Fibroblast of skin of abdomen (primary cell): ENCODE measurements at places on chromosomes 3 and 15.

DNA sequence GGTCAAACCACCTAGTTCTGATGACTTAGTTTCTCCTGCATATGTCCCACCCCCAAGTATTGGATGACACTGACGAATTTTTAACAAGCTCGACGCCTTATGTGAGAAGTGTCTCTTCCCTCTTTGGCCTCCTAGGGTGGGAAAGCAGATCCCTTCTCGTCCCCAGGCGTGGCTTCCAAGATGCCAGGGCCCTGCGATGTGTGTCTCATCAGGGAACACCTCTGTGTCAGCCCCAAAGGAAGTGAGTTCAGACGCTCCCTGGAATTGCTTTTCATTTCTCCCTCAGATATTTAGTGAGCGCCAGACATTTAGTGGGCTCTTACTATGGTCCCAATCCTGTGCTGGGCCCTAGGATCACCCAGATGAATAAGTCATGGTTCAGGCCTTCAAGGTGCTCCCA lies 212.7 kb upstream of the NR2E3 start:
- DNase-seq, result no peak

GRCh38 chr15:75061272-75061671 lies 37.9 kb downstream of the PPCDC start:
- peak; percentile 26 for DNase-seq

DNA sequence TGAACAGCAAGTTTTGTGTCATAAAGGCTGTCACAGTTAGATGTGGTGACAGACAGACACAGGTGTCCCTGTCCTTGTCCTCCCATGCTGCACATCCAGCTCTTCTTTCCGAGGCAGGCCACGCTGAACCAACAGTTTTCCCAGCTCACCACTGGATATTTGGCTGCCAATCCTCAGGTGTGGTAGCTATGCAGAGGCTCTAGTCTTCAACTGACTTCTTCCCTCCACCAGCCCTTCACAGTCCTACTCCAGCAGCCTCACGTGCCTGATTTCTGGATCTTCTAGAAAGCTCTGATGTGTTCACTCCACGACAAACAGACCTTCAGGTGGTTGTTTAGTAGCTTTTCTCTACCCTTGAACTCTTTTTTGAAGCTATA lies 145.5 kb downstream of the UACA start:
- DNase-seq, result no peak

DNA sequence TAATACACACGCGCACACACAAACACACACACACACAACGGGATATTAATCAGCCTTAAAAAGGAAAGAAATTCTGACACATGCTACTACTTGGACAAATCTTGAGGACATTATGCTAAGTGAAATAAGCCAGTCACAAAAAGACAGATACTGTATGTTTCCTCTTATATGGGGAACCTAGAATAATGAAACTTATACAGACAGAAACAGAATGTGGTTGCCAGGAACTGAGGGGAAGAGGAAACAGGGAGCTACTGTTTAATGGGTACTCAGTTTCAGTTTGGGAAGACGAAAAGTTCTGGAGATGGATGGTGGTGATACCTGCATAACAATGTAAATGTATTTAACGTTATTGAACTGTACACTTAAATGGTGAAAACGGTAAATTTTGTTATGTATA lies 20.2 kb downstream of the ICE2 start:
- DNase-seq, result no peak

- DNase-seq, result no peak
Measured at GRCh38 chr3:124587053-124587408, 143.2 kb upstream of the UMPS start.

DNA sequence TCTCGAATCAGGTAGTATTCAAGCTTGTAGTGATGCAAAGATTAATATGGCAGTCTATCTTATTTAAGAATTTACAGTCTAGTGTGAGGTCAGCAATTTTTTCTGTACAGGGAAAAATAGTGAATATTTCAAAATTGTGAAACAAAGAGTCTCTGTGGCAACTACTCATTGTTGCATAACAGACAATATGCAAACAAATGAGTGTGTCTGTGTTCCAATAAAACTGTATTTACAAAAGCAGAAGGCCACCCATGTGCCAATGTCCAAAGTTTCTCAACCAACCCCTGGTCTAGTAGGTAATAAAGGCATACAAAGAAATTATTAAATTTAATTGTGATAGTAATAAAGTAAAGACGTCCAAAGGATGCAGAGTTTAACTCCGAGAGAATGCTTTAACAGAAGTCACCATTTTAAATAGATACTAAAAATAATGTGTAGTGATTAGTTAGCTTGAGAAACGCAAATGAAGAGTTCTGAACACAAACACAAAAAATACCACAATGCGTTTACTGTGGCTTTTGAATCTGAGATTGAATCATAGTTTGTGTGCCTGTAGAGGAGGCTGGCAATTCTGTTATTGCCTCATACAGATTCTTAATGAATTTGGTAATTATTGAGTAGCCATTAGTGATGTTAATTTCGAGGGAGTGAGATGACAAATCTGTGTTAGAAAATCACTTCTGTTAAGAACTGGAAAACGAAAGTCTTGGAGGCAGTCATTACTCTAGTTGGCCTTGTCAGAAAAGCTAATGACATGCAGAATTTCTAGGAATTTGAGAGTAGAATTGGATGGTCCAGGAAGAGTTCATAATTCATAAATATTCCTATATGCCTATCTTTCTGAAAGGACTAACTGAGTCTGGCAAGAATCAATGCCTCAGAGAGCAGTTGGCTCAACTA lies 48.7 kb downstream of the CADM2 start:
- no peak for DNase-seq

GRCh38 chr3:195815169-195815771 lies 3.5 kb upstream of the MUC4 start:
- DNase-seq, result no peak

DNA sequence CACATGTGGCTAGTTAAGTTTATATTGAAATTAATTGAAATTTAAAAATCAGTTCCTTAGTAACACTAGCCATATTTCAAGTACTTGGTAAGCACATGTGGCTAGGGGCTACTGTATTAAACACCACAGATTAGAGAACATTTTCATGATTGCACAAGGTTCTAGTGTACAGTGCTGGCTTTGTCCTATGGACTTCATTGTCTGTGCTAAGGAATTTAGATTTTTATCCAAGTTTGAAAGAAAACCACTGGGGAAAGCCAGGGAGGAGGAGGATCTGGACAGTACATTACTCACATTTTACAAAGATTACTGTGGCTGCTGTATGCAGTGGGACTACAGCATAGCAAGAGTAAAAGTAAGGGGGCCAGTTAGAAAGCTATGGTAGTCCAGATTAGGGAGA lies 13.9 kb downstream of the STAC start:
- DNase-seq, result peak; percentile 73

DNA sequence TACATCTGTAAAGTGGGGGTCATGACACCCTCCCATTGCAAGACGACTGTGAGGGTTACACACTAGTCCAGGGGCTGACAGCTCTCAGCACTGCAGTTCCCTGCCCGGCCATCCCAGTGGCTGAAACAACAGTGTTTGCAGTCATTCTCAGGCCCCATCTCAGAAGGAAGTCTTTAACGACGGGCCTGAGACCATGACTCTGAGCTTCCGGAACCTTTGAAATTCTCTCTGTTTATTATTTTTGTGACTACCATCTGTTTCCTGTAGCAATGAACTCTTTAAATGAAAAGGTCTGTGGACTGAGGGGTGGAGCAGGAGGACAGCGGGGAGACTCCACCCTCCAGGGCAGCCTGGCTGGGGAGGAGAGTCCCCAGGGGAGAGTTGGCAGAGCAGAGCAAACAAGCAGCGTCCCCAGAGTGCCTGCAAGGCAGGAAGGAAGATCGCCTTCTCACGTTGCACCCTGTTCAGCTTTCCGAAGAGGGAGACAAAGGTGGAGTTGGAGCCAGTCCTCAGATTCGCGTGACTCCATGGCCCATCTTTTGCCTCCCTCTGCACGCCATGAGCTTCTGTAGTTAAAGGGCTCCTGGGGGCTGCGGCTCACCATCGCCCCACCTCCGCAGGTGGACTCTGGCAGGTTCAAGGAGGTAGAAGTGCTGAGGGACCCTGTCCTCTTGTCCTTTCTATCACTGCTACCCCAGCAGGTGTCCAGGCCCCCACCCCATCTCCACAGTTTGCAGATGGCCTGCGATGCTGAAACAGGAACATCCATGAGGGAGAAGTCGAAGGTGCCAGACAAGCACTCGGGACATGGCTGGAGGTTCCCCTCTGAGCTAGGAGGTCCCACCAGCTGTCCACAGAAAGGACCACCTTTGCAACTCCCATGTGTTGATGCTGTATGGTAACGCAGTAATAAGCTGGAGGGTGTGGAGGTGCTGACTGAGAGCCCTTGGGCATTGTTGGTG lies 525.8 kb upstream of the PROK2 start:
- DNase-seq, result peak; percentile 60

- peak; percentile 49 for DNase-seq
Measured at GRCh38 chr3:112672716-112673541, 32.0 kb upstream of the CCDC80 start.

- no peak for DNase-seq
Measured at GRCh38 chr3:172625404-172625803, 85.5 kb downstream of the NCEH1 start.

DNA sequence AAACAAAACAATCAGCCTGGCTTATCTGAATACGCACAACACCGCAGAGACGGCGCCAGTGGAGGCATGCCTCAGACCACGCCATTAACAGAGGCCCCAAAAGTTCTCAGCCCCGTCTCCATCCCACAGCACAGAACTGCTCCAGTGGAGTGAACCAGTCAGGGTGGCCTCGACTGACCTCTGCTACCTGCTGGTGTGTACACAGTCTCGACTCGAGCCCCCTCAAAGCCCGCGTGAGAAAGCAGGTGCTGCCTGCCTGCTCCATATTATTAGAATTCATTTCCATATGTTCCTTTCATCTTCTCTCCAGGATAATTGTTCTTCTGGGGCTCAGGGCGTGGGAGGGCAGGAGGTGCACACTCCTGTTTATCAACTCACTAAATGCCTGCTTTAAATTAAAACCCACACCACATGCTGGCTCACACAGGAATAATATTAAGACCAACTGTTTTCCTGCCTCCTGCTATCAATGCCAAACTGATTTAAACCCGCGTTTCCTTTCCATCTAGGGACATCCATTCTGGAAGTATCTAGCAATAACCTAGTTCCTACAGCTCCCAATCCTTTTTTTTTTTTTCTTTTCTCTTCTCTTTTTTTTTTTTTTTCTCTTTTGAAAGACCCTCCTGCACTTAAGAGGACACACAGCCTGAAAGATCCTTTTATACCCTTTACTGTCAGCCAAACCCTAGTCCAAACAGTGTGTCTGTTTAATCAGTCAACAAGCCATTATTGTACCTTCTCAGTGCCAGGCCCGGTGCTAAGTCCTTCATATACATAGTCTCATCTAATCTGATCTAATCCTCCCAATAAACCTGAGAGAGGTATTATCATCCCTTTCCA lies 101.2 kb downstream of the TLE3 start:
- DNase-seq, result no peak

- no peak for DNase-seq
Measured at GRCh38 chr15:97761110-97761509, 199.4 kb upstream of the ARRDC4 start.

DNA sequence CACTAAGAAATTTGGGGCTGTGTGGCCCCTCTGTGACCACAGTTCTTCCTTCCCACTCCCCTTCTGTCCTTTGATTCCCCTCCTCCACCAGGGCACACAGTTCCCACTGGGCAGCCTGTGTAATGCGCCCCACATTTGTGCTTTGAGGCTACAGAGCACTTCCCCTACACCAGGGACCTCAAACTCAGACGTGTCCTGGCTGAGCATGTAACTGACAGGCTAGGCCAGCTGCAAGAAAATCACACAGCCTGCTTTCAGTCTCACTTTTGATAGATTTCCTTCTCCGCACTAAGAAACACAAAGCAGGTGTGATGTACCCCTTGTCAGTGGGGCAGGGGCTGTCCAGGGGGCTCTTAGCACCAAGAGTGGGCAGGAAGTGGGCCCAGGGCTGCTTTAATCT lies 29.6 kb downstream of the PRKCD start:
- no peak for DNase-seq

DNA sequence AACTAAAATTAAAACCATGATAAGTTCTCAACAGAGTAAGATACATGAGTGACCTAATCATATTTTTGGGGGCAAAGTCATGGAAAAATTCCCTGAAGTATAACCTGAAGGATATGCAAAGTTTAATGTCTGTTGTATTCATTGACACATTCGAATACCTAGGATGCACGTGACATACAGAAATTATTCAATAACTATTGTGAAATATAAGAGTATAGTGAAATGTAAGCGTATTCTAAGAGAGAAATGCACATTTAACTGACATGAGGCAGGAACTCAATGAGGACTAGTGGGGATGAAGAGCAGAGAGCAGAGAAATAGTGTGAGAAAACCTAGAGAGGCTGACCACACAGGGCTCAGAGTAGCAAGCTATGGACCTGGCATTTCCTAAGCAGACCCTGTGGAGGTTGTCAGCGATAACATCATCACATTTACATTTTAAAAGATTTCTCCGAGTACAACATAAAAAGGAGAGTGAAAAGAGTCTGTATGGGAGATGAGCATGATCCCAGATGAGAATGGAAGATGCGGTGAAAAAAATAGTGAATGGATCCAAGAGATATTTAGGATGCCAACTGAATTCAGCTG lies 588.8 kb downstream of the MAGI1 start:
- DNase-seq, result no peak

DNA sequence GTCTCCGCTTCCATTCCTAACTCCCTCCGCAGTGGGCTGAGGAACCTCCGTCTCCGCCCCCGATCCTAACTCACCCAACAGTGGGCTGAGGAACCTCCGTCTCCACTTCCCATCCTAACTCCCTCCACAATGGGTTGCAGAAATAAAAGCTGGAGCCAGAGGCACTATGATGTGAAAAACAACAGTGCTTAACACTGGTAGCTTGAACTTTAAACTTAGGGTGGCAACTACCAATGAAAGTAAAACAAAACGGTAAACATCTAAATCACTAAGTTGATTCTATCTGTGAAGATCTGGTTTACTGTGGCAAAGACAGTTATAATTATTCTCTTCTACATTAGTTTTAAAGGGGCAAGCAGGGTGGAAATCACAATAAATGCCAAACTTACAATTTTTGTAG lies 25.9 kb upstream of the GP5 start:
- DNase-seq, result no peak

DNA sequence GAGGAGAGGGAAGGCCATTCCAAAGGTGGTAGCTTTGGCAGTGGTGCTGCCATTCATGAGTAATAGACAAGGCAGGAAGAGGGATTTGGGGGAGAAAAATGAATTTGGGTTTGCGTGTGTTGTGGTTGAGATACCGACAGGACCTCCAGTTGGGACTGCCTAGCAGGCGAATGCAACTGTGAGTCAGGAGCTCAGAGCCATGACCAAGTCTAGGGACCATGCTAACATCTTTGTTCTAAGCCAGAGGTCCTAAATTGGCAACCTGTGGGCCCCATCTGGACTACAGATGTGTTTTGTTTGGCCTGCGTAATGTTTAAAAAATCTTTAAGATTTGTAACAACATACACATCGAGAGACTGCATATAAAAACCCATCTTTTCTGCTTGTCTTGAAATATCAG lies 61.6 kb downstream of the SAMMSON start:
- DNase-seq, result peak; percentile 89
